Cortex of kidney (tissue), 1 donor: ENCODE measurements at places on chromosomes 7 and 10.

DNA sequence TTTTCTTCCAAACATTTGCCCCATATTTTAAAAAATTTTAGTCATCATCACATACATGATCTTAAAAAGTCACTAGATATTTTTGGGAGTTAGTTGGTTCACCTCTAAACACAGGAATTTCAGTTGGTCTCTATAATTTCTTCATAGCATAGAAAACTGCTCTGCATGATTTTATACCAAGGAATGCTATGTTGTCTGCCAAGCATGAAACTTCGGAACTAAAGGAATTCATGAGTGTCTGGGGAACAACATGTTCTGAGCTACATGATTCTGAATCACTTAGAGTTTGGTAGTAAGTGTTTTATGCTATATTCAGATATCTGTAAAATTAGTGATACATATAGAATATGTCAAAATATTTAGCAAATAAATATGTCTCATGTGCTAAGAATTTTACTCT, 957.8 kb downstream of the GATA3 start:
- no peak for DNase-seq

DNA sequence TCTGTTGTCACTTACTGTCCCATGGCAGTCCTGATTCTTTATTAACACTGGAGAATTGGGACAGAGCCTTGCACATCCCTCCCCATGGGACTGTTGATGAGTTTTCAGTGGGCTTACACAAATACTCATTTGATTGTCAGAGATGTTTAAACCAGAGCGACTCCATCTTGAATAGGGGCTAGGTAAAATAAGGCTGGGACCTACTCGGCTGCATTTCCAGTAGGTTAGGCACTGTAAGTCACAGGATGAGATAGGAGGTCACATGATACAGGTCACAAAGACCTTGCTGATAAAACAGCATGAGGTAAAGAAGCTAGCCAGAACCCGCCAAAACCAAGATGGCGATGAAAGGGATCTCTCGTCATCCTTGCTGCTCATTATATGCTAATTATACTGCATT, 47.6 kb upstream of the JCAD start:
- DNase-seq: no peak

- DNase-seq: no peak
Observed at GRCh38 chr7:28779954-28780353, 178.2 kb downstream of the TRIL start.

- no peak for DNase-seq
Observed at GRCh38 chr10:22503315-22504088, 158.2 kb downstream of the SPAG6 start.
